ENCODE measurements at places on chromosomes 5 and 9.

- no peak for DNase-seq
These were observed 11.9 kb downstream of the ZCCHC9 start for GRCh38 chr5:81313278-81313677.

DNA sequence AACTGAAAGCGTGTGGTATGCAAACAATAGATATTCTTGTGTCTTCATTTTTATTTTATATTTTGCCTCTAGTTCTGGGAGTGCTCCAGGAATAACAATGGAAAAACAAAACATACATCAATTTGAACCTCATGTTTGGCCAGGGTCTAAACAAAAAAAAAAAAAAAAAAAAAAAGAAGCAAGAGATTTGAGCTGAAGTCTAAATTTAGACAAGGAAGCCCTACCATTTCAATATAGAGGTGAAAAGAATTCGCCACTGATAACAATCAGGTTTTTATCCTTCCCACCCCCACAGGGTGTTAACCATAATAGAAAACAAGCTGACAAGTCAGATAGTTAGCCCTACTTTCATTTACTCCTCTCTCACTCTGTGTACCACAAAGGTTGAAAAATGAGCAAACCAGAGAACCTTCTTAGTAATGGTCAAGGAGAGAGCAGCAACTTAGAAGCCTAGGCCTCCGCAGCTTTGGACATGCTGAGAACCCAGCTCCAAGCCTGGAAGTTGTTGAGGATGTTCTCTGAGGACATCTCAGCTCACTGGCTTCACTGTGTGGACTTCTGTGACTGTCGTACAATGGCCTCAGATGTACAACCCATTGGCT lies 118.2 kb upstream of the HMHB1 start:
- DNase-seq = no peak

DNA sequence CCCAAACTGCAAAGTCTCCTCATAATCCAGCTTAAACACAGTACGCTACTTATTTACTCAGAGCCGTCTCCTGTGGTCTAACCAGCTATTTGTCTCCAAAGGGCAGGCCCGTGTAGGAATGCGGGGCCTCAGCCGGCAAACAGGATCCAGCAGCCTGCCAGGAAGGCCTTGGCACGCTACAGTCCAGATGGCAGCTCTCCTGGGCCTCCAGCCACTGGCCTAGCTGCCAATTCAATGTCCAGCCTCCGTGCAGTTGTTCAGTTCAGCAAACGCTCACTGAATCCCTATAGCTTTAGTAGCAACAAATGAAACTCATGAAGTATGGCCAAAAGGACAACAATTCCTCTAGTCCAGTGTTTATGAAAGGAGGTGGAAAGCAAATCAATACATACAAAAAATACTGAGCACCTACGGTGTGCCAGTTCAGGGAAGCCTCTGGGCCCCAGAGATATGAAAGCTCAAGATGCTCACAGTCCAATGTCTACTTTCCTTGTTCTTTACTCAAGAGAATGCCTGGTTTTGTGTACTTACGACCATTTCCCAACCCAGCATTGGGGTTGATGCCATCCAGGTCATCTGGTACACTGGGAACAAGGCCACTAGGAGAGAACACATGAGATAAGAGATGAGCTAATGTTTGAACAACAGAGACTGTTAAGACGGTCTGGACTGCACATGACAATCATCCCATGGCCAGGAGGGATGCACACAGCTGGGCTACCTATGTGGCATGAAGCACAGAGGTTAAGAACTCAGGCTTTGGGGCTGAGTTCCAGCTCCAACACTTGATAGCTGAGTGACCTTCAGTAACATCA lies 8.3 kb downstream of the CDK5RAP2 start:
- no peak for DNase-seq

- DNase-seq = no peak
These were observed 375.8 kb downstream of the GADD45G start for GRCh38 chr9:89980600-89980999.

GRCh38 chr5:100838048-100838473 lies 65.0 kb downstream of the ST8SIA4 start:
- DNase-seq = no peak

DNA sequence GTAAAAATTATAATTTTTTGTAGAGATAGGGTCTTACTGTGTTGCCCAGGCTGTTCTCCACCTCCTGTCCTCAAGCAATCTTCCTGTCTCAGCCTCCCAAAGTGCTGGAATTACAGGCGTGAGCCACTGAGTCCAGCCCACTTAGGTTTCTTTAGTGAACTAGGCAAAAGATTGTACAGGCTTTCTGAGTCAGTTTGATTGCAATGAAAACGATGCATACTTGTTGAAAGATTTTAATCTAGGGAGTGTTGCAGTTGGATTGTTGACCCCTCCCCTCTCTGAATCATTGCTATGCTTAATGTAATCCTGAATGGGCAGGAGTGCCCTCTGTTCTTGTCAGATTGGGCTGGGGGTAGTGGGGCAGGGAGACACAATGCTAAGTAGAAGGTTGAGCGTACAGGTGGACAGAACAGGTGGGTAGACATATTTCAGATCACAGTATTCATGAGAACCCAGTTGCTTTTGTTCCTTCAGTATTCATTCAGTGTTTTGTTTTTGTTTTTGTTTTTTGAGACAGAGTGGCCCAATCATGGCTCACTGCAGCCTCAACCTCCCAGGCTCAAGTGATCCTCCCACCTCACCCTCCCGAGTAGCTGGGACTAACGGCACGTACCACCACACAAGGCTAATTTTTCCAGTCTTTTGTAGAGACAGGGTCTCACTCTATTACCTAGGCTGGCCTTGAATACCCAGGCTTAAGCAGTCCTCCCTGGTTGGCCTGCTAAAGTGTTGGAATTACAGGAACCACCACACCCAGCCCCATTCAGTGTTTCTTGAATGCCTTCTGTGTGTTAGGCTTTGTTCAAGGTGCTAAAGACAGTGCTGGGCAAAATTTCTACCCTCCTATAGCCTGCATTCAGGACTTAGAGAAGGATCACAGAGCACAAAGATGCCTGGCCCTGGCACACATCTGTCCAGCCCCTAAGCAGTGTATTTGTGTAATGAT lies 70.1 kb downstream of the KIAA1958 start:
- DNase-seq = no peak

DNA sequence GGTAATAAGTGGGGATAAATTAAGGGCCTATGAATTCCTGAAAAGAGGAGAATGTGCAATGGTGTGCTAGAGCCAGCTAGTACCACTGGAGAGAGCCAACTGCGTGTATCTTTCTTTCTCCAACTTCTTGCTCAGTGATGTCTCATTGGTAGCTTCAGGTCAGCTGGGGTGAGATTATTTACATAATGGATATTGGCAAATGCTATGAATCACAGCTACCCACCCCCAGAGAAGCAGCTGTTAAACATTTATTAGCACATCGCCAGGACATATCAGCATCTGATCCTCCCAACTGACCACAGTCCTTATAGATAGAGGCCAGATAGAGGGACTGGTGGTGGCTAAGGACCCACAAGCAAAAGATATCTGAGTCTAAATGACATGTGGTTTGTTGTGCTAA lies 421.3 kb downstream of the ACTL7B start:
- no peak for DNase-seq

GRCh38 chr5:62489471-62489870 lies 76.9 kb downstream of the IPO11 start:
- DNase-seq = no peak

DNA sequence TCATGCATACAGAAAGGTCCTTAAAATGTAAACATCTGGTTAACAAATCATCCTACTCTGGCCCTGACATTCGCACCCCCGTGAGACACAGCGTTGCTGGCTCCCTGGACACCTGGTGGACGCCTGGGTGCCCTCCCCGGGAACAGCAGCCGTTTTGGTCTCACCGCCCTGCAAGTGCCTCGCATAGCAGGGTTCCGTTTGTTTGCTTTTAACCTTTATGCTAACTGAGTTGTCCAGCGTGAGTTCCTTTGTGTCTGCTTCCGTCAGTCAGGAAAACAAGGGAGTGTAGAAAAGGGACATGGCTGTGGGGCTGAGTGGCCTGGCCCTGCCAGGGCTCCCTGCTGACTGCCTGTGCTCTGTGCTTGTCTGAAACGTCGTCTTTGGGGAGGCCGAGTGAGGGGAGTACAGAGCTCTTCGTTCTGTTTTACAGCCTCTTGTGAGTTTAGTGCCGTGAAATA lies 91.8 kb upstream of the CACNA1B start:
- DNase-seq = no peak
